Metanephros (tissue), 2 donors: ENCODE measurements at places on chromosomes 1 and 21. TPM values are rescaled to one million over a fixed set of nuclear protein-coding genes. Genes with fewer than 3 reads are reported as not detected.

The TENT5C gene
- 35.0 TPM for total RNA-seq

The C1orf115 gene
- total RNA-seq: 15.6 TPM

The WNT3A gene
- 0.06 TPM for total RNA-seq

The NUP133 gene
- 41.0 TPM for total RNA-seq

The ERICH3 gene
- 0.12 TPM for total RNA-seq

The PIGK gene
- 24.8 TPM for total RNA-seq

The MTMR11 gene
- total RNA-seq: 22.9 TPM

The ACOT11 gene
- total RNA-seq: 29.4 TPM

The SELP gene
- total RNA-seq: 6.8 TPM

The FCGR3B gene
- total RNA-seq: 10.3 TPM

The TNNT2 gene
- 7.4 TPM for total RNA-seq

The ATP6V1G3 gene
- total RNA-seq: 1.9 TPM

The LCE1F gene
- total RNA-seq: not detected

The SLC66A1 gene
- total RNA-seq: 15.1 TPM

The CAMK2N1 gene
- total RNA-seq: 24.1 TPM

The LCE1D gene
- total RNA-seq: not detected

The SPRR4 gene
- not detected for total RNA-seq

The WNT2B gene
- total RNA-seq: 8.5 TPM

The LRRC71 gene
- total RNA-seq: 0.35 TPM
